Activated T-helper 17 cell treated with anti-CD3 and anti-CD28 coated beads, Interleukin-2, amount 50 U/mL, for 72 hours (primary cell): ENCODE measurements at places on chromosomes 5 and 9. TPM values are rescaled to one million over a fixed set of nuclear protein-coding genes. Genes with fewer than 3 reads are reported as not detected.

GRCh38 chr9:21294904-21295538, 10.1 kb downstream of the IFNA5 start:
- no peak for ATAC-seq

GRCh38 chr5:136526791-136527190, 161.4 kb upstream of the TRPC7 start:
- no peak for ATAC-seq

DNA sequence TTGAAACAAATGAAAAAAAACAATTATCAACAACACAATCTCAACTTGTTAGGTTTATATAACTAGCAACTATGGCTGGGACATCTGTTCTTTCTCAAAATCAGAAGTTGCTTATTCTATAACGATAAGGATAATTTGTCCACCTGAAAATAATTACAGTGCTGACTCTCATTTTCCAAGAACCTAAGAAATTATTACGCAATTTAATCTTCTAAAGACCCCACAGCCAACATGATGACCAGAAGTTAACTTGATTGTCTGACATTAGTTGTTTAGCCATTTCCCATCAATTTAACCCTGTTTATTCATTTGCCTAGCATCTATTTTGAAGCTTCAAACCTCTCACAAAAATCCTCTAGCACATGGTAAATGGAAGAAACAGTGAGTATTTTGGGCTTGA, 293.8 kb downstream of the ELAVL2 start:
- ATAC-seq: no peak

DNA sequence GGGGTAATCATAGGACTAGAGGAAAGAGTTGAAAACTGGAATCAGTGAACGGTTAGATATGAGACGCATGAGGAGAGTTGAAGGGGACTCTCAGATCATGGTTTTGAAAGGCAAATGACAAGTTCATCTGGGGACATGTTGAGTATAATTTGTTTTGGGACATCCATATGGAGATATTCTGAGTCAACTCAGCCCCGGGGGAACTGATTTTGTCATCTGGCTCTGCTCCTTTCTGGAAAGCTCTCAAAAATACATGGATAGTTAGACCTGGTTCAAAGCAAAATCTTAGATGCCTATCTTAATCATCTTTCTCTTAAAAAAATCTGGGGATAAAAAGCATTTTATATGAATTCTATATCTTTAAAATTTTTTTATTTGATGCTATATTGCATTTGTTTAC, 161.2 kb downstream of the SNX18 start:
- ATAC-seq: no peak

GRCh38 chr9:114374936-114375335, 12.8 kb downstream of the AKNA start:
- no peak for ATAC-seq

- ATAC-seq: no peak
These were observed at the start of gene FBN2 for GRCh38 chr5:128538000-128538249. TSS of gene FBN2 (minus strand) at chr5:128538245. CDS start at chr5:128537603, 642 bp downstream.

GRCh38 chr5:9264301-9264700, 281.6 kb downstream of the SEMA5A start:
- ATAC-seq: no peak

DNA sequence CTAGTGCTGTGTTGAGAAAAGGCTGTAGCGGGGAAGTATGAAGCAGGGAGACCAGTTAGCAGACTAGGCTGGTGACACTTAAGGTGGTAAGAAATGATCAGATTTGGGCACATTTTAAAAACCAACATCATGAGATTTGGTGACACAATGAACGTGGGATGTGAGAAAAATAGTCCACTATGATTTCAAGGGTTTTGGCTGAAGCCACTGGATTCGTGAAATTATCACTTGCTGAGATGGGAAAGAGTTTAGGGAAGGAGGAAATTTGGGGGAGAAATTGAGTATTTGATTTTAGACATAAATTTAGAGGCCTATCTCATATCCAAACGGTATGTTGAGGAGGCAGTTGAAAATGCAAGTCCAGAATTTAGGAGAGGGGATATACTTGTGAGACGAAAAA, 23.1 kb downstream of the SKP2 start:
- ATAC-seq: no peak

DNA sequence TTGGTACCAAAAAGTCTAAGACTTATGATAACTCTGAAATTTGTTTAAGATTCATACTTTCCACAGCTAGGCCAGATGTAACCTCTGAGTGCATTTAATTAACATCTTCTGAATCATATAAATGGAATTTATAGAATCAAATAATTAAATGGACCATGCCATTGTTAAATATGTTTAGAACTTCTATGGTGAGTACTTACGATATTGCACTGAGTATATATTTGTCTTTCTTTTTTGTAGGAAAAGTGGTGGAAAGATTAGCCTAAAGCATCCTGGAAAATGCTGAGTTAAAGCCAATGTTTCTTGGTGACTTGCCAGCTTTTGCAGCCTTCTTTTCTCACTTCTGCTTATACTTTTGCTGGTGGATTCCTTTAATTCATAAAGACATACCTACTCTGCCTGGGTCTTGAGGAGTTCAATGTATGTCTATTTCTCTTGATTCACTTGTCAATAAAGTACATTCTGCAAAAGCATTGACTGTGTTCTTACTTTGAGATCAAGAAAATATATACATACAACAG, 11.9 kb downstream of the SPINK6 start:
- no peak for ATAC-seq

The UGT3A1 gene
- not detected for total RNA-seq

The F2RL2 gene
- 1.1 TPM for total RNA-seq

The ANXA1 gene
- total RNA-seq: 57.1 TPM

The TAF11L10 gene
- not detected for total RNA-seq

The STK32A gene
- total RNA-seq: not detected

The FOXI1 gene
- total RNA-seq: not detected

The PSD2 gene
- total RNA-seq: not detected

The RELL2 gene
- 29.9 TPM for total RNA-seq

The ANKRD33B gene
- 7.8 TPM for total RNA-seq

The FAT2 gene
- total RNA-seq: not detected
